ENCODE measurements at places on chromosomes 16 and 17.
A peak's percentile ranks its signal among the peaks of the same experiment; 100 is the strongest.

- DNase-seq, result no peak
These were observed 102.5 kb upstream of the CDH5 start for GRCh38 chr16:66263973-66264310.

- DNase-seq, result peak; percentile 53
These were observed 65.9 kb downstream of the EMP2 start for GRCh38 chr16:10514369-10515055.

- DNase-seq, result no peak
These were observed 18.8 kb downstream of the XPO6 start for GRCh38 chr16:28192806-28193529.

DNA sequence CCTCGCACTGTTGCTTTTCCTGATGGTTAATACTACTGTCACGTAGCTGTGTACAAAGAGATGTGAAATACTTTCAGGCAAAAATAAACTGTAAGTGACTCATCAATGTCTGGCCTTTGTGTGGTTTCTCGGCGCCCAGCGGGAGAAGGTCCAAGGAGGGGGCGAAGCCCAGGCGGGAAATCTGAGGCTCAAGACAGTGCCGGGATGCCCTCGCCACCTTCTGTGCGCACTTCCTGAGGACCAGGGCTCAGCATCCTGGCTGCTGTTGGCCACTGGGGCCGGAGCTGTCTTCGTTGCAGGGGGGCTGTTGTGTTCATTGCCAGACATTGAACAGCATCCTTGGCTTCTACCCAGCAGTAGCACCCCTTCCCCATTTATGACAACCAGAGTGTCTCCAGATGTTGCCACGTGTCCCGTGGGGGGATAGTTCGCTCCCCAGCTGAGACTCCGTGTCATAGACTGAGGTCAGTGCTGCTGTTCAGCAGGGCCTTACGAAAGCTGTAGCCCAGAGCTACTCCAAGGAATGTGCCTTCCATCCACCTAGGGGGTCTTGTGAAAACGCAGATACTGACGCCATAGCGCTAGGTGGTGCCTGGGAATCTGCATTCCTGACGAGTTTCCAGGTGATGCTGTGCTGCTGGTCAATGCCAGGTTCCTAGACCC is 67.3 kb upstream of the PLCG2 start:
- DNase-seq, result peak; percentile 93

GRCh38 chr16:3564889-3565141 is 12.4 kb downstream of the NLRC3 start:
- DNase-seq, result no peak

DNA sequence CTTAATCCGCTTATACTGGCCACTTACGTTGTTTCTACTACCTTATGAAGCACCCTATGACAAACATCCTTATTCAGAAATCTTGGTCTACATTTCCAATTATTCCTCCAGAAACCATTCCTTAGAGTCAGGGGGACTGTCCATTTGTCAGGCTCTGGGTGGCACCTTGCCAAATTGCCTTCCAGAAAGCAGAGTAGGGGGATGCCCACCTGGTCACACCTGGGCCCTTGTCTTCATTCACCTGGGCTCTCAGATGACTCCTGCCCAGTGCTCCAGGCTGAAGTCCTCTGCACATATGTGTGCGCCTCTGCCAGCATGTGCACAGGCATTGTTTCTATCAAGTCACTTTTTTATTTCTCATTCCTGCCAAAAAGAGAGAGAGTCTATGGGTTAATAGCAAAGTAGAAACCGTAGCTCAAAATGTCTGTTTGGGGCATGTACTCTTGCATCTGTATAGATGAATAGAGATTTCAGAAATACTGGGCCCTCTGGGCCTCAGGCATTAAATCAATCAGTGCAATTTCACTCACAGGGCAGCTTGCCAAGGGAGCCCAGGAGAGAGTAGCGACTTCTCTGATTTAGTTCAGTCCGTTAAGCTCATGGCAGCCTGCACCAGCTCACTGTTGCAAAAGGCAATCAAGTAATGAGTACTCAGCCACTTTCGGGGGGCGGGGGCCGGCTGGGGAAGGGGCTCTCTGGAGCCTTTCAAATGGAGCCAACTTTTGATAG is 104.7 kb downstream of the SOCS1 start:
- peak; percentile 13 for DNase-seq
